ENCODE measurements at places on chromosomes 13 and 19. TPM values are rescaled to one million over a fixed set of nuclear protein-coding genes. Genes with fewer than 3 reads are reported as not detected.

GRCh38 chr13:73465617-73465971 lies 406.8 kb downstream of the KLF5 start:
- DNase-seq, result peak; percentile 27

GRCh38 chr19:38135150-38135998 lies 88.6 kb downstream of the DPF1 start:
- no peak for DNase-seq

Gene UCHL3
- 76.7 TPM for polyA plus RNA-seq

DNA sequence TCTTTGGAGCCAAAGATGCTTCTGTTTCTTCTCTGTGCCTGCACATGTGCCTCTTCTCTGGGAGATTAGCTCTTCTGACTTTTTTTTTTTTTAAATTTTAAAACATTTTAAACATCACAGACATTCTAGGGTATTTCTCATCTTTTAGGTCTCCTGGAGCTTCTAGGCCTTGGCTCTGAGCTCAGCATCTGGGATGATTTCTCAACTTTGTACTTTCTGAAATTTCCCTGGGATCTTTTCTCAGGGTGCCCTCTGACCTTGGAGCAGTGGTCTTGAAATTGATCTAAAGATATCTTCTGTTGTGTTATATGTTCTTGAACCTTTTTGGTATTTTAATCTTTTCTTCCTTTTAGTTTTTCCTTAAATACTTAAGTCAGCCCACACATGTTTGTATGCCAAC lies 6.2 kb downstream of the WASF3 start:
- no peak for DNase-seq

Gene KLK11
- polyA plus RNA-seq, result not detected

GRCh38 chr13:108807841-108808240 lies 178.4 kb downstream of the MYO16 start:
- DNase-seq, result peak; percentile 6

GRCh38 chr19:17330262-17331044 lies 4.2 kb downstream of the ANO8 start:
- no peak for DNase-seq

Gene CLEC4M
- polyA plus RNA-seq, result not detected

DNA sequence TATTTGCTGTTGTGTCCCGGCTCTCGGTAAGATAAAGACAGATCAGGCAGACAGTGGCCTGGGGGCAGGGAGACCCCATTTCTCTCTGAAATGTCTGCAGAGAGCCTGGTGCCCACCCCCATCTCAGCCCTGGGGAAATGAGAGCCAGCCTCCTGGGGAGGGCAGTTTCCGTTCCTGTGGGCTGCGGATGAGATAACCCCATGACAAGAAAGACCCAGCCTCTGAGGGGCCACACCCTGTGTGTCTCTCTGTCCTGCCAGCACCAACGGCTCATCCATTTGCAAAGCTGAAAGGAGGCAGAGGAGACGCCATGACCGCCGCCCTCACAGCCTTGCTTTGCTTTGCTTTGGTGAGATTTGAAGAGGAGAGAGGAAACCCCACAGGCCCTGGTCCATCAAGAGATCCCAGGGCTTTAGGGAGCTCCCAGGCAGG lies 28.1 kb upstream of the KIR3DL3 start:
- no peak for DNase-seq

Gene ZNF524
- polyA plus RNA-seq, result 2.6 TPM

Gene PRTN3
- not detected for polyA plus RNA-seq

DNA sequence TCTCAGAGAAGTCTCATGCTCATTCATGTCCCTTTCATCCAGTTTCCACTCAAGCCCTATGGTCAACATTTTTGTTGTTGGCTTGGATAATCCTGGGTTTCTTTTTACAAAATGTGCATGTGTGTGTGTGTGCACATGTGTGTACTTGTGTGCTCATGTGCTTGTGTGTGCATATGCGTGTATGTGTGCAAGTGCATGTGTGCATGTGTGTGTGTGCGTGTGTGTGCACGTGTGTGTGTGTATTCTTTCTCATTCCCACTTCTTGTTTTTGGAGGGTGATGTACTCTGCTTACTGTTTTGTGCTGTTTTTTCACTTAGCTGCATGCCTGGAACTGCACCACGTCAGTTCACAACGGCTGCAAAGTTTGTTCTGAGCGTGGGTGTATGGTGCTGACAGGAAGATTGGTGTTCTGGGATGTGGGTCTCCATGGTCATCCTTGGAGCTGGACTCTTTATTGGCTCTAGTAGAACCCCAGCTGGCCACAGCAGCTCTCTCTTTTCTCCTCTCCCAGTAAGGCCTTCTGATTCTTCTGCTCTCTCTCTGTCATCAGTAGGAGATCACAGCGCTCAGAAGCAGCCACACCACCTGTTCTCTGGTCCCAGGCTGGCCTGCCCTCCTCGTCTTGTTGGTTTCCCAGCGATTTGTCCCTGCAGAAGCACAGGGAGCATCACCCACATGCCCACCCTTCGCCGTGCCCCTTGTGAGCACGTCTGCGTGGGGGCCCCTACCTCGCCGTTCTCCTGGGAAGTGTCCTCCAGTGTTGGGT lies 60.8 kb downstream of the SOX1 start:
- DNase-seq, result no peak

Gene TPT1
- 4,519 TPM for polyA plus RNA-seq

DNA sequence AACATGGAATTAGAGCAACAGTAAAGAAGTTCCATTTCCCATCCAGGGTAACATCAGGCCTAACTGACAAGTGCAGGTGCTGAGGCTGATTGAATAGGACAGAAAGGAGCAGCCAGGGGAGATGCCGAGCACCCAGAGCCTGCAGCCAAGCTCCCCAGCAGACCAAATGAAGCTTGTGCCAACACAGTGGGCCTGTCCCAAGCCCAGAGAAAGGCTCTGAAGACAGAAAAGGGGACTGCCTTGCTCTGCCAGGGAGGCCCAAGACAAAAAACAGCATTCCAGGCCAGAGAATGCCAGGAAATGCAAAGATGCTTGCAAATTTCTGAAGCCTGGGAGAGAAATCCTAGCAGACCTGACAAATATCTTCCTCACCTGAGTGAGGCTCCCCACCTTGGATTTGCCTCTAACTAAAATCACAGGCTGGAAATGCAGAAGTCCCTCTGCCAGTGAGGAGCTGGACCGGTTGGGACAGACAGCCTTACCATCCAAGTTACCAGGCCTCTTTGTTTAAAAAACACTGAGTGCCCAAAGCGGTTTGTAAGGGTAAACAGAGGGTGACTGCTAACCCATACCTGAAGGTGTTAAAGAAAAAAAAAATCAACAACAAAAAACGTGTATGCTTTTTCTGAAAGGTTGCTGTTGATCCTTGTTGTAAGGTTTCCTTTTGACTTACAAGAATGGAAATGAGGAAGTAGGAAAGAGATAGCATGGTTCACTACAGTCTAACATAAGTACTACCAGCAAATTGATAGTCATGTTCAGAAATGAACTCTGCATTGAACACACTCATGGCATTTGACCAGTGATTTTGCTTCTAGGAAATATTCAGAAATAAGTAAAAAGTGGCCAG lies 11.8 kb upstream of the HMGB1 start:
- no peak for DNase-seq

Gene NXNL1
- polyA plus RNA-seq, result not detected

Gene LYPD5
- polyA plus RNA-seq, result 0.37 TPM

- peak; percentile 32 for DNase-seq
Observed at GRCh38 chr19:39843919-39844793, 2.0 kb downstream of the FBL start.

- DNase-seq, result no peak
Observed at GRCh38 chr13:31814536-31814935, 75.2 kb downstream of the RXFP2 start.

DNA sequence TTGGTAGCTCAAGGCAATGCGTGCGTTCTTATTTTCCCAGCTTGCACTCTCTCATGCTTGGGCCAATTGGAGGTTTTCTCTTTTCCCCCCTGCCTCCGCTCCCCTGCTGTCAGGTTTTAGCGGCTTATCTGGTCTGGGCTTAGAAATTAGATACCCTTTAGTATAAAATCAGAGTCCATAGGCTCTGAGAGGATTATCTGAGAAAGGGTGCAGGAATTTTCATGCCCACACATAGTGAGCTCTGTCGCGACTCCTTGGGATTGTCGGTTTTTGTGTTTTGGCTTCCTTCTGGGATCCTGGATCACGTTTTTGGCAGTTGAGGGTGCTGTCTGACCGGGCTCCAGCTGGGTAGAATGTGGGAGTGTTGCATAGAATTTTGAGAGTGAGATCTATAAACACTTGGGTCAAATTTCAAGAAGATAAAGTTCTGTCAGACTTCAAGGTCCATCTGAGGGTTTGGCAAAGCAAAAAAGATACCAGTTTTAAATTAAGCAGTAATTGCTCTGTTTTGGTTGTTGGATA lies 12.4 kb downstream of the CHAF1A start:
- DNase-seq, result peak; percentile 71

DNA sequence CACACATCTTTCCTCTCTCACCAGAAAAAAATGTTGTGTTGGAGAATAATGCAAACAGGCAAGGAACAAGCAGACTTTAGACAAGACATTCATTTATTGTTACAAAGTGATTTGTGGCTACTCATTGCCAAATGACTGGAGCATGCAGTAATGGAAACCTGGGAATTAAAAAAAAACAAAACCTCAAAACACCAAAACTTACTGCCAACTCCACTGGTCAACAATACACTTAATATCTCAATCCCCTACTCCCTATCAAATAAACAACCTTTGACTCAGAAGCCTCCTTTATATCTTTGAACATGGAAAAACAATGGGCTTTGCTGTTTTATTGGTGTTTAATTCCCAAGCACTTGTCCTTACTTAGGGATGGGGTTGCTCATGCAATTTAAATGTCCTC lies 112.8 kb downstream of the POSTN start:
- peak; percentile 92 for DNase-seq

Data from fibroblast of lung (primary cell).